ENCODE measurements at places on chromosomes 2 and 18.

GRCh38 chr2:175175896-175176295 is 5.6 kb downstream of the ATP5MC3 start:
- DNase-seq: no peak

- peak; percentile 74 for DNase-seq
Measured at GRCh38 chr2:26769089-26769761, 5.1 kb downstream of the SLC35F6 start.

GRCh38 chr2:189293164-189293563 is 113.6 kb upstream of the COL5A2 start:
- peak; percentile 94 for DNase-seq

DNA sequence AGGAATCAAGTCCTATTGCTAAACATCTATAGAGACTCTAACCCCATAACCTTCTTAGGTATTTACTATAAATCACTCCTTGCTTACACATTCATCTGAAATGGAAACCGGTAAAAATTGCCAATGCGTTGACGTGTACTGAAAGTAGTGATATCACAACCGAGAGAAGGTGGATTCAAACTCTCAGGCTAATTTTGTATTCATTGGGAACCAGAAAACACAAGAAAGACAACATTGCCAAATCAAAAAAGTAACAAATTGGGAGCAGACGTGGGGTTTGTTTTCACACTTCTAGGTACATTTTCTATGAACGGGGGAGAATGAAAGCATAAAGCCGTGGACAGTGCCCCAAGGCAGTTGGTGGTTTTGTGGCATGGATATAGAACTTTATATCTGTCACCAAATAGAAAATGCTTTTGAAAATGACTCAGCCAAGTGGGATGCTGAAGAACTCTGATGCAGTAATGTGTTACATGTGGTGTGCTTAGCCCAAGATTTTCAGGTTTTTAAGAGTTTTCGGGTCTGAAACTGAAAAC is 155.1 kb upstream of the RASGRP3 start:
- DNase-seq: peak; percentile 63

All from cardiac fibroblast (primary cell).